NK-92 treated with Interleukin-12 subunit alpha and Interleukin-12 subunit beta, amount 100 ng/mL, for 24 hours (cell line): ENCODE measurements at places on chromosomes 12 and 14.
A peak's percentile ranks its signal among the peaks of the same experiment; 100 is the strongest.

DNA sequence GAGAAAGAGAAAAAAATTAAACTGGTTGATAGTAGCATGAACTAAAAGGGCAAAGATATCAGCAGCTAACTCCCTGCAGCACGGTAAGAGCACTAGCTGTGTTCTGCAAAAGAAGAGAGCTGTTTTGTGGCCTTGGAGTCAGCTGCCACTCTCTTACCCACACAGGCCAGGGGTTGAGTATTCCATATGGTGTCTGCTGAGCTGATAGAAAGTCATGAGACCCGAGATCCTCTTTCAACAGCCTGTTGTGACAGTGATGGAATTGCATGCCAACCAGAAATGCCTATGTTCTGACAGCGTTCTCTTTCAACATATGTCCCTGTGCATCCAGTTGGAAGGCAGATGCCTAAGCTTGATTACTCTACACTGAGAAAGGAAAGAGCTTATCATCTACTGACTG, 39.9 kb downstream of the TMTC1 start:
- no peak for DNase-seq

GRCh38 chr12:54286042-54287030, 5.8 kb downstream of the HNRNPA1 start:
- no peak for DNase-seq

GRCh38 chr12:49283541-49284429, 11.2 kb upstream of the PRPH start:
- DNase-seq, result no peak

GRCh38 chr12:57236925-57237595, 7.5 kb downstream of the SHMT2 start:
- DNase-seq, result no peak

DNA sequence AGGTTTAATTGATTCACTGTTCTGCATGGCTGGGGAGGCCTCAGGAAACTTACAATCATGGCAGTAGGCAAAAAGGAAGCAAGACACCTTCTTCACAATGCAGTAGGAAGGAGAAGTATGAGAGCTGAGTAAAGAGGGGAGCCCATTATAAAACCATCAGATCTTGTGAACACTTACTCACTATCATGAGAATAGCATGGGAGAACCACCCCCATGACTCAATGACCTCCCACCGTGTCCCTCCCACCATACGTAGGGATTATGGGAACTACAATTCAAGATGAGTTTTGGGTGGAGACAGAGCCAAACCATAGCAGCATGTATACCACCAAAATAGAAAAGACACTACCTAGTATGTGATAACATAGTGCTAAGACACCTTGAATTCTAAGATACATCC, 2.9 kb upstream of the HMGA2 start:
- no peak for DNase-seq

DNA sequence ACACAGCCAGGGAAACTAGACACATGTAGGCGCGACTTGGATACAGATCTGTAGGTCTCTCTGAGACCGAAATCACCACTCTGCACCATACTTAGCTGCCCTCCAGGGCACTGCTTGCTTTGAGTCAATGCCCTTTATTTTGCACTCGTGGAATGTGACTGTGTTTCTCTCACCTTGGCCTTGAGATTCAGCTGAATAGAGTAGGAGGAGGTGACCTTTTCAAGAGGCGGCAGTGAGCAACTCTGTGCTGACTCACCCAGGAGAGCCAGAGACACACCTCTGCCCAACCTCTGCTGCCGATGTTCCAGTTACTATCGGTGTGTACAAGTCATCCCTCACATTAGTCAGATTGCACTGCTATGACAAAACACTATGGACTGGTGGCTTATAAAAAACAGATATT, 583.4 kb downstream of the VRK1 start:
- DNase-seq, result no peak

DNA sequence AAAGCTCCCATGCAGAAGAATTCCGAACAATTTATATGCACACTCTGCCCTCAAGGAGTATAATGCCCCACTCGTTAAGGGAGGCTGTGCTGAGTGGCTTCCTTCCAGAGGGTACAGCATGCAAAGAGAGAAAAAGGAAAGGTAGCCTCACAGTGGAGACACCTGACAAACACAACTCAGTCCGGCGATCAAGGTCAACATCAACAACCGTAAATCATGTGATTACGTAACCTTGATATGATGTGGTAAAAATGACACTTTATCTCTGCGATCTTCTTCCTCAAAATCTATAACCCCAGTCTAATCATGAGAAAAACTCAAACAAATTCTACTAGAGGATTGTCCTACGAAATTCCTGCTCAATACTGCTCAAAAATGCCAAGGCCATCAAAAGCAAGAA, 400.5 kb upstream of the CCDC196 start:
- DNase-seq, result no peak

GRCh38 chr12:93465841-93466240, 1.5 kb upstream of the MRPL42 start:
- no peak for DNase-seq

DNA sequence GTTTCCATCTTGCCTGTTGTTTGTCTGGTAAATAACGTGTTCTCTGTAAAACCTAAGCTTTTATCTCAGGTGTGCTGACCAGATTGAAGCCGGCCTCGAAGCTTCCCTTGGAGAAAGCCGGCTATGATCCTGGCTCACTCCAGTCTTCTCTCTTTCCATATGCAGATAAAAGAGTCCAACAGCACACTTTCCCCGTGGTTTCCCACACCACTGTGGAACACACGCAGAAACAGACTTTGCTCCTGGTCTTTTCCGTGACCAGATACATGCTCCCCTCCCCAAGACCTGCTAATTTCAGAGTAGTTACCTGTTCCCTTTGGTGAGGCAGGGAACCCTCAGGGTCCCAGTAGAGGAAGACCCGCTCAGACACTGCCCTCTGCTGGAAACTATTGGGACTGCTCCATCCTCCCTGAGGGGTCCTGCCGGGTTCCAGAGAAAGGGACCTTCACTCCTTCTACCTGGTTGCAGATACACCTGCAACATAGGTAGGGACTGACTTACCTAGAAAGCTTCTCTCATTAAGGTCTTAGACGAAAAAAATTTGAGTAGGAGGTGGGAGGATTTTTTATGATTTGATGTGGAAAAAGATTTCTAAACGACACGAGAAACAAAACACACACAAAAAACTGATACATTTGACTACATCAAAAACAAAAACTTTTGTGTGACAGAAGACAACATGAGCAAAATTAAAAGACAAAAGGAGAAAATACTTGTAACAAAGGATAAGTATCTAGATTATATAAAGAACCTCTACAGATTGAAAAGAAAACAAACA, 415.4 kb upstream of the CCDC196 start:
- DNase-seq, result peak; percentile 34

DNA sequence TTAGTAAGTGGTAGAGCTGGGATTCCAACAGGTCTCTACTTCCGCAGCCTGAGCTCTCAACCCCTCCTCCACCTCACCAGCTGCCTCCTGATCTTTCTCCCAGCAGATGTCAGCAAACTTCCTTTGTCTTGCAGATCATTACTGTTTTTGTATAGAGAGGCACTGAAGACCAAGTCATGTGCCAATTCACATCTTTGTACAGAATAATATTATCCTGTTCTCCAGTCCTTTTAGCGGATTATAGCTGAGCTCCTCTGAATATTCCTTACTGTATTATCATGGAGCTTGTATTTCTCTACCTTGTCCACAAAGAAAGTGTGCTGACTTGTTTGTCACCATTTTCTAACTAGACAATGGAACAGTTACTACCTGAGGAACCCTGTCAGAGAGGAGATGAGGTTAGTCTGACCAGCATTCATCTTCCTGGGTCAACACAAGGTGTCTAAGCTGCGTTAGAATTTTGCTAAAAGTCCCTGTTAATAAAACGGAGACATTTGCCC, 142.3 kb upstream of the ARHGAP5 start:
- DNase-seq, result no peak

DNA sequence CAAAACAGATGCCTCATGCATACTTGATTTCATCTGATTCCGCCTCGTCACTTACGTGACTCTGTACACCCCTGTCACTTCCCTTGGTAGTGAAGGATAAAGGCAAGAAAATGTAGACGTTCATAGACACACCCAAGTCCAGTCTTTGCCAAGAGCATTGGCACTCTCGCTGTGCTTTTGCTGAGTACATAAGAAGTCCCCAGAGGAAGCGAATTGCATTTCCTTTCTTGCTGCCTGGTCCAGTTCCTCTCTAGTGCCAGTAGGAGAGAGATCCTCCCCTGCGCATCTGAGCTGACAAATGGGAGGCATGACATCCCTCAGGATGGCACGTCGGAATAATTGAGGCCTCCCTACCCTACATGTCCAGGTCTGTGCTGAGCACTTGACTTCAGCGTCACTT, 21.3 kb upstream of the RIN3 start:
- no peak for DNase-seq

- no peak for DNase-seq
These were observed 189.4 kb upstream of the DYRK2 start for GRCh38 chr12:67459173-67459572.

DNA sequence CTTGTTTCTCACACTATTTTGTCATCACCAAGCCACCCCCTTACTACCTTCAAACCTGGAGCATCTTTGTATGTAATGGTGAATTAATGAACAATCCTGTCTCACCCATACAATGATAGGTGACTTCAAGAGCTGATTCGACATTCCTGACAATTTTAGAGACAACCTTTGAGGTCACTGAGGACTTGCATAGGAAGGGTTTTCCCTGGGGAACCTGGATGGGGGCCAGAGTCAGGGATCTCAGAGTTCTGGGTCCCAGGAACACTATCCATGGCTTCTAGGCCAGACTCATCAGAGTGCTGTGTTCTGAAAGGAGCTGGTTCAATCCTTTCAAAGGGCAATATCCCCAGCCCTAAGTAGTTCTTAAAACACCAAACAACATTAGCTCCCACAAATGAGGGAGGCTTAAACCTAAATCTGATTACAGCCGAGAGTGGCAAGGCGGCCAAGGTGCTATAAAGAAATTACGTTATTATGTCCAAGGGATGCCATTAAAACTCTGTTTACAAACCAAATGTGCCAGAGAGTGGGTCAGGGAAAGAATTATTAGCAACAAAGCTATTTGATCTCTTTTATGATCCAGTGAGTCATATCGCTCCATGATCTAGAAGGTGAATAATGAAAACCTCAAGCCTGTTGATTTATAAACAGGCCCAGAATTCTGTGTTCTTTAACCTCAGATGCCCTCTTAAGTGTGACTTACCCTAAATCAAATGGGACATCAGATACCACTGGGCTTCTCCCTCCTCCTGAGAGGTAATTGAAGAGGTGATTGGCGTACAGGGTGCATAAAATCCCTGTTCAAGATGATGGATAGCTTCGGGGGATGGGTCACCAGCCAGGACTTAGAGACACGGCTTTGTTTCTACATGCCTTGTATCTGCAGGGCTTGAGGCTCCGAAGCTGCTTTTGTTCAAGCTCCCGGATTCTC, 230.2 kb upstream of the TBX3 start:
- DNase-seq, result no peak

GRCh38 chr14:25140411-25140810, 90.5 kb upstream of the STXBP6 start:
- no peak for DNase-seq

GRCh38 chr14:68882235-68882634, 89.4 kb upstream of the ZFP36L1 start:
- no peak for DNase-seq

DNA sequence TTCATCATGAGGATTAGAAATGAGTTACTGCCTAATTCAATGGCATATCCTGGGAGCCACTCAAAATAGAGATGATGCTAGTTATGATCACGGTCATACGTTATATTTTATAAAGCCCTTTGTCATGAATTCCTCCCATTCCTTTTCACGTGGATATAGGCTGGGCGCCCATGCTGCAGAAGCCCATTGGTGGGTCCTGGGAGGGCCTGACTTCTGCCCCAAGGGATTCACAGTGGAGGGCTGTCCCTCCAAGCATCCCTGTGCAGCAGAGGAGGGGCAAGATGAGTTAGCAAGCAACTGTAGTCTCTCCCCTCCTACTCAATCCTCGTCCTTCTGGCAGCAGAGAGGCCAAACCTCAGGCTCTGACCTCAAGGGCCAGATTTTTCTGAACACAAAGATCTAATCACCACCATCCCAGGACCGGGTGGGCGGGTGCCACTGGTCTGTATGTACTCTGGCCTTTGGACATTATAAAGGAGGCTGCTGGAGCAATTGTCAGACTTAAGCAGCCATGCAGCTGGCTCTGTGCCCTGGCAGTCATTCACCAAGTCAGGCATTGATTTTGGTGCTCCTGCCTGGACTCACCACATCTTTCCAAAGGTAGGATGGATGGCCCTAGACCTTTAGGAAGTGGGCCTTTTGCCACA, 8.6 kb downstream of the GLTP start:
- DNase-seq, result no peak

- DNase-seq, result no peak
These were observed 1156.3 kb upstream of the SEL1L start for GRCh38 chr14:82689948-82690347.

- no peak for DNase-seq
These were observed 16.1 kb downstream of the PLEK2 start for GRCh38 chr14:67395876-67396189.

GRCh38 chr12:54132976-54133771, 55.6 kb downstream of the SMUG1 start:
- no peak for DNase-seq

GRCh38 chr14:106850913-106851825, 1324.8 kb downstream of the TMEM121 start:
- no peak for DNase-seq

DNA sequence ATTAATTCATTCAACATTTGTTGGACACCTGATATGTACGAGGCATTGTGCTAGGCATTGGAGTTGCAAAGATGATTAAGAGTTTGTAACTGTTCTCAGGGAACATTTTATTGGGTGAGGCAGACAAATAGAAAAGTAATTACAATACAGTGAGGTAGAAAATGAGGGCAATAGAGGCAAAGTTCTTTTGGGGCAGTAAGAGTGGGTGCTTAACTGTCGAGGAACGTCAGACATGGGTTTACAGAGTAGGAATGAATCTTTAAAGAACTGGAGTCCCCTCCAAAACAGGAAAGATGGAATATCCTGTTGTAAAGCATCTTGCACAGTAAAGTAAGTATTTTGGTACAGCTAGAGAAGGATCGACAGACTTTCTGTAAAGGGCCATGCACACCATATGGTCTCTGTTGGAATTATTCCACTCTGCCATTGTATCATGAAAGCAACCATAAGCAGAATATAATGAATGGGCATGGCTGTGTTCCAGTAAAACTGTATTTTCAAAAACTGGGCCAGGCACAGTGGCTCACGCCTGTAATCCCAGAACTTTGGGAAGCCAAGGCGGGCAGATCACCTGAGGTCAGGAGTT, 9.1 kb downstream of the CREBL2 start:
- no peak for DNase-seq
